ENCODE measurements at places on chromosomes 3 and 15.

GRCh38 chr3:37891227-37891626 lies 29.5 kb downstream of the CTDSPL start:
- DNase-seq = no peak

DNA sequence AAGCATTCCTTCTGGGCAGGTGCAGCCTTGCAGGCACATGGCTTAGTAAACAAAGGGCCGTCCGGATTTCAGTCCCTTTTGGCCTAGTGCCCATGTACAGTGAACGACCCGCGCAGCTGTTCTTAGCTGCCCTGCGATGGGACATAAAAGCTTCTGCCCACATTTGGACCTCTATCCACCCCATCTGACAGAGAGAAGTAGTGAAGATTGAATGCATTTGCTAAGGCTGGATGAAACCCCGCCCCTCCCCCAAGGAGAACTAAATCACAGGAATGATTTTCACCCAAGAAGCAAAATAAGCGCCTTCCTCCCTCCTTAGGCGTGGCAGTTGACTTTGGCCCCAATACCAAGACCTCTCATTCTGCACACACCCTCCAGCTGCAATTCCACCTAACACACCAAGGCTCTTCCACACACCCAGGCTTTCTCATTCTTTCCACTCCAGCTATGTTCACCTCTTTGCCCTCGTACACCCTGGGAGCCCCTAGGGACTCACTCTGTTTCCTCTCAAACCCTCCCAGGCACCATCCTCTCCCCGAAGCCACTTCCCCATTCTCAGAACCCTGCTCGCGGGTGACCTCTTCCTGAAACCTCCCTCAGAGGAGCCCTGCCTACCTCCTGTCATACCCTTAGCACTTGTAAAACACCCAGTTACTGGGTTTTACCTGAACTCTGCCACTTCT lies 14.1 kb upstream of the HRH1 start:
- no peak for DNase-seq

GRCh38 chr15:88905576-88905975 lies 7.6 kb downstream of the MFGE8 start:
- no peak for DNase-seq

DNA sequence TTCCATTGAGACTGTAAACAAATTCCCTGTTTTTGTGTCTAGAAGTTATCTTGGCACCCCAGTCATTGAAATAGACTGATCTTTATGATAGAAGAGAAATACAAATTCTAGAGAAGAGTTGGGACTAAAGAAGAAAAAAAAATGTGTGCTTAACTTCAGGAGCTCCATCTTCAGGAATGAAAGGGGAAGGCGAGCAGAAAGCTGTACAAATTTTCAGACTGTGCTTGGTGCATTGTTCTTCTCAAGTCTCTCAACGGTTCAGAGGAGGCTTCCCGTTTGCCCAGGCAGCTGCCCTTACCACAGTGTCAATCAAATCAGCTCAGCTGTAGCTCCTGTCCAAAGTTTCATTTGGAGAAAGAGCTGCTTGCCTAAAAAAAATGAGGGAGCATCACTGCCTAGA lies 41.7 kb downstream of the OXSM start:
- DNase-seq = peak; percentile 58

GRCh38 chr3:190056742-190057141 lies 64.0 kb downstream of the P3H2 start:
- no peak for DNase-seq

DNA sequence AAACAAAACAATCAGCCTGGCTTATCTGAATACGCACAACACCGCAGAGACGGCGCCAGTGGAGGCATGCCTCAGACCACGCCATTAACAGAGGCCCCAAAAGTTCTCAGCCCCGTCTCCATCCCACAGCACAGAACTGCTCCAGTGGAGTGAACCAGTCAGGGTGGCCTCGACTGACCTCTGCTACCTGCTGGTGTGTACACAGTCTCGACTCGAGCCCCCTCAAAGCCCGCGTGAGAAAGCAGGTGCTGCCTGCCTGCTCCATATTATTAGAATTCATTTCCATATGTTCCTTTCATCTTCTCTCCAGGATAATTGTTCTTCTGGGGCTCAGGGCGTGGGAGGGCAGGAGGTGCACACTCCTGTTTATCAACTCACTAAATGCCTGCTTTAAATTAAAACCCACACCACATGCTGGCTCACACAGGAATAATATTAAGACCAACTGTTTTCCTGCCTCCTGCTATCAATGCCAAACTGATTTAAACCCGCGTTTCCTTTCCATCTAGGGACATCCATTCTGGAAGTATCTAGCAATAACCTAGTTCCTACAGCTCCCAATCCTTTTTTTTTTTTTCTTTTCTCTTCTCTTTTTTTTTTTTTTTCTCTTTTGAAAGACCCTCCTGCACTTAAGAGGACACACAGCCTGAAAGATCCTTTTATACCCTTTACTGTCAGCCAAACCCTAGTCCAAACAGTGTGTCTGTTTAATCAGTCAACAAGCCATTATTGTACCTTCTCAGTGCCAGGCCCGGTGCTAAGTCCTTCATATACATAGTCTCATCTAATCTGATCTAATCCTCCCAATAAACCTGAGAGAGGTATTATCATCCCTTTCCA lies 101.2 kb downstream of the TLE3 start:
- DNase-seq = no peak

GRCh38 chr3:83956431-83956830 lies 1002.4 kb upstream of the CADM2 start:
- DNase-seq = no peak
